ENCODE measurements at places on chromosomes 4 and X.

- no peak for DNase-seq
Measured at GRCh38 chr4:109861916-109862511, 14.1 kb downstream of the LRIT3 start.

DNA sequence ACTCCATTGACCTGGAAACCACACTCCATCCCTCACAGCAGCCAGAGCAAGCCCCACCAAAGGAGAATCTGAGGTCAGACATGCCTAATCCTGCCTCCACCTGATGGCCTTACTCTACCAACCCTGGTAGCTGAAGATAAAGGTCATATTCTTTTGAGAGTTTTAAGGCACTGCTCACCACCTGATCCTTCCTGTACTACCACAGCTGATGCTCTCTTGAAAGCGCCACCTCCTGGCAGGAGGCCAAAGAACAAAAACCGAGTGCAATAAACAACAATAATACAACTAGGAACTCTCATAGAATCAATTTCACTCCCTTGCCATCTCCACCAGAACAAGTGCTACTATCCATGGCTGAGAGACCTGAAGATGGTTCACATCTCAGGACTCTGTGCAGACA lies 301.6 kb downstream of the NAF1 start:
- DNase-seq = no peak

GRCh38 chr4:121227341-121227792 lies 63.2 kb upstream of the TNIP3 start:
- DNase-seq = no peak

- no peak for DNase-seq
Measured at GRCh38 chrX:138690591-138690990, 20.9 kb downstream of the FGF13 start.

GRCh38 chr4:152385551-152385950 lies 150.3 kb downstream of the FBXW7 start:
- DNase-seq = no peak

- DNase-seq = no peak
Measured at GRCh38 chr4:126532527-126532926, 1100.2 kb upstream of the INTU start.

All from ecto neural progenitor cell (in vitro differentiated cells).